ENCODE measurements at places on chromosomes 4 and X.

DNA sequence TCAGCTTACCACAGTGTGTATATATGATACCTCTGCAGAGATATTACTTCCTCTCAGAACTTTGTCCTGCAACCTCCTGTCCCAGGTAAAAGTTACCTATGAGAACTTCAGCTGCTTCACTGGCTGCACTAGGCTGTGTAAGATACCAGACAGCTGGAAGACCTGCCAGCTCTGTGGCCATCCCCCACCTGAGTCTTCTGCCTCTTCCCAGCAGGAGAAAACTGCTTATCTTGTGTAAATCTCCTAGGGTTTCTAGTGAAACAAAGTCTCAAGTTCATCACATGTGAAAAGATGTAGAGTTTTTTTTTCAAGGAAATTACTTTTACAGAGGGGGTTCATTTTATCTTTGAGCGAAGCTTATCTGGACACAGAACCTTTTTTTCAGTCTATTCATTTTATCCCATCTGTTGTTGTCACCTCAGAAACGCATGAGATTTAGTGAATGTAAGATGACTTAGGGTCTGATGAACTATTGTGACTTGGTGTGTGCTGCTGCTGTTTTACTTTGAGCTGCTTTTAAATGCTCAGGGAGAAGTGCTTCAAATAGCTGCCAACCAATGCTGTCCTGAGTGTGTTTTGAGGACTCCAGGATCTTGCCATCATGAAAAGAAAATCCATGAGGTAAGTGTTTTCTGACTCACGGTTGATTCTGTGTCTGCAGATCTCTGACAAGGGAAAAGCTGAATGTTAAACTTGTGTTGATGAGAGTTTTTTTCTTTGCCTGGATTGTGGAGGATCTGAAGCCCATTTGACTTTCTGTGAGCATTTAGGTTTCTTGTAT lies 187.8 kb downstream of the FRAS1 start:
- no peak for DNase-seq

- no peak for DNase-seq
Observed at GRCh38 chr4:89283226-89284009, 24.2 kb downstream of the GPRIN3 start.

GRCh38 chr4:85610450-85610849 lies 135.5 kb downstream of the ARHGAP24 start:
- no peak for DNase-seq

- no peak for DNase-seq
Observed at GRCh38 chr4:39305912-39306677, 60.1 kb downstream of the RFC1 start.

- peak; percentile 39 for DNase-seq
Observed at GRCh38 chr4:67393699-67394281, 151.5 kb downstream of the CENPC start.

GRCh38 chr4:1637580-1638271 lies 46.4 kb downstream of the FAM53A start:
- no peak for DNase-seq
